ENCODE measurements at places on chromosomes 3 and 15.

DNA sequence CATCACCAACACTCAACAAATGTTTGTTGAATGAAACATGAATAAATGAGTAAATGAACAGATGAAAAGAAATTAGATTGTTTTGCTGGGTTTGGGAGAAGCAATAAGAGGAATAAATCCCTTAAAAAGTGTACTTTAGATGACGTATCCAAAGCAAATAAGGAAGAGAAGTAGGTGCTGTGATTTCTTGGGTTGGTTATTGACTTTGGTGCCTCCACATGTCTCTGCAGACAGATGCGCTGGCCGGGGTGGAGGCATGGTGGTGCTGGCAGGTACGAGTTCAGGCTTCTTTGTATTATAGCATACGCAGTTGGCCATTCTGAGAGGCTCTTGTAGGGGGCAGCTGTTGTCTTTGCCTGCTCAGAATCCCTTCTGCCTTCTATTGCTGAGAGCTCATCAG lies 178.9 kb downstream of the POLR2M start:
- DNase-seq: no peak

- no peak for DNase-seq
Measured at GRCh38 chr3:105830836-105831235, 38.0 kb downstream of the CBLB start.

GRCh38 chr15:94704421-94704820 lies 473.1 kb downstream of the MCTP2 start:
- DNase-seq: no peak

- no peak for DNase-seq
Measured at GRCh38 chr15:43465100-43465499, 27.9 kb downstream of the TP53BP1 start.

DNA sequence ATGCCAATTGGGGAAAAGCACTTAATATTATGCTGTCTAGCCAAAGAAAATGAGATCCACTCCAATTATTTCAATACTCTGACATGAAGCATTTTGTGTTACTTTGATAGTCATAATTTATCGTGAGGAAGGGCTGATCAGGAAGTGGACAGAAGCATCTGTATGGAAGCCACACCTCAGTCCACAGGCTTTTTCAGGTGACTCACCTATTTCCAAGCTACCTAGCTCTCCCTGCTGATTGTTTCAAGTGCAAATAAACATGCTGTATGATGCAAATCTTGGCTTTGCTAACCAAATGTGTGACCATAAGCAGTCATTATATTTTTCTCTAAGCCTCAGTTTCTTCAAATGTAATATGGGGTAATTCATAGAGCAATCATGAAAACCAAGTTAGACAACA lies 30.8 kb upstream of the CPB1 start:
- no peak for DNase-seq

- no peak for DNase-seq
Measured at GRCh38 chr15:81633889-81634288, 259.9 kb upstream of the TMC3 start.

DNA sequence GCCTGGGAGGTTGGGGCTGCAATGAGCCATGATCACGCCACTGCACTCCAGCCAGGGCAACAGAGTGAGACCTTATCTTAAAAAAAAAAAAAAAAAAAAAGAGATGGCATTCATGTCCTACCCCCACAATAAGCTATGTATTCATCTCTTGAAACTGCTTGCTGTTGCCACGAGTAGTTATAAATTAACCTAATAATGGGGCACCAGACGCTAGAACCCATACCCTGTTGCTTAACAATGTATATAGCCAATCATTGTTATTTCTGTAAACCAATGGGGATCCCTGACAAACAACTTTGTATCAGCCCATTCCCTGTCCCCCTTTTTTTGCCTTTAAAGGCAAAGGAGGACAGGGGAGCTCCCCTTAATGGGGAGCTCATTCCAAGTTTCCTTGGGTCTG lies 2.8 kb upstream of the LACTB start:
- DNase-seq: no peak

- no peak for DNase-seq
Measured at GRCh38 chr3:98553753-98554152, 22.0 kb downstream of the GPR15 start.

GRCh38 chr3:151008699-151009098 lies 36.2 kb upstream of the CLRN1 start:
- no peak for DNase-seq

DNA sequence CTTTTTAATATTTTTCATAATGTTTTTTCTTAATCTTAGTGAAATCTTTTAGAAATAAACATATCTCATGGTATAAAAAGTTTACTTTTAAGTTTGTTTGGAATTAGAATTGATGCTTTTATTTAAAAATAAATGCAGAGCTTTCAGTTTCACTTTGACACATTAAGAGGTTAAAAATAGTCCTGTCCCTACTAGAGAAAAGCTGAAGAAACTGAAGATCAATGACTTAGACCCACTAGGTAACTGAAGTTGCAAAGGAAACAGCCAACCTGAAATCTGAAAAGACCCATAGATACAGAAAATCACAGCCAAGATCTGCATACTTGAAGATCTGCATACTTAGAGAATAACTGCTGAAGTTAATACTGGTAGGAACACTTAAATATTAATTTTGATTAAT lies 237.6 kb downstream of the RAP2B start:
- DNase-seq: no peak

DNA sequence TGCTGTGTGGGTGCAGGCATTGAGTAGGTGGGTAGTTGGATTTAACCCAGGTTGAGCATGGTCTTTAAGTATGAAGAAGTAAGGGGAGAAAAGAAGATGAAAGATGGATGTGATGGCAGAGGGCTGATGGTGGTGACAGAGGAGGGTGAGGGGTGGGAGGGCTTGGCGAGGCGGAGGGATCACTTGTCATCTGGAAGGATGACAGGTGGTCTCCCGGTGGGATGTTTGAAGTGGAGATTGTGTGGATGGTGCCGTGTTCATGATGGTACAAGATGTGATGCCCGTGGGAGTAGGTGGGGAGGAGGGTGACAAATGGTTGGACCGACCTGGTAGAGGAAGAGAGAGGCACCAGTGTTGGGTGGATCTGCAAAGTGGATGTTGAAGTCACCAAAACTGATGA lies 208.8 kb downstream of the RPLP1 start:
- DNase-seq: no peak

- DNase-seq: no peak
Measured at GRCh38 chr3:119497820-119498185, 544 bp upstream of the TIMMDC1 start.

- DNase-seq: no peak
Measured at GRCh38 chr3:117367861-117368260, 658.3 kb downstream of the TUSC7 start.

DNA sequence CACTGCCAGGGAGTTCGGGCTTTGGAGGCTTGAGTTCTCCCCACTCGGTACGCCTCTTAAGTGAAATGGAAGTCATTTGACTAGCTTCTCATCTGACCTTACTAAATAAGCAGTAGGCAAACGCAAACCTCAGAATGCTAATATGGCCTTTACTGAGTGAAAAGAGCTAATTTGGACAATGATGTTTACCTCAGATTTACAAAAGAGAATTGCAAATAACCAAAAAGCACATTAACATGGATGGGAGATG lies 1.6 kb upstream of the RNU6-1 start:
- no peak for DNase-seq

DNA sequence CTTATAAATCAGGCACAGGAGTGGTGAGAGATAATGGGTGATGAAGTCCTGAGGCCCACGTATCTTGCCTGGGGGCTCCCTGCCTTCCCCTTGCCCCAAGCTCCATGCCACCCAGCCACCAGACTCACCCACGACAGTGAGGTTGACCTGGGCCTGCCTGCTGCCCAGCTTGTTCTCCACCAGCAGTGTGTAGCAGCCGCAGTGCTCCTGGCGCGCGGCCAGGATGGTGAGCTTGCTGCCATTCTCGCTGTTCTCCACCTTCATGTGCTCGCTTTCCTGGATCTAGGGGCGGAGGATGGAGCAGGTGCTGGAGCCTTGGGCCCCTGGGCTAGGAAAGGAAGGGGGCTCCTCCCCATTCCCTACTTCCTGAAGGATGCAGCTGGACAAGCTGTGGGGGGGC lies 79.1 kb upstream of the HACD2 start:
- no peak for DNase-seq

DNA sequence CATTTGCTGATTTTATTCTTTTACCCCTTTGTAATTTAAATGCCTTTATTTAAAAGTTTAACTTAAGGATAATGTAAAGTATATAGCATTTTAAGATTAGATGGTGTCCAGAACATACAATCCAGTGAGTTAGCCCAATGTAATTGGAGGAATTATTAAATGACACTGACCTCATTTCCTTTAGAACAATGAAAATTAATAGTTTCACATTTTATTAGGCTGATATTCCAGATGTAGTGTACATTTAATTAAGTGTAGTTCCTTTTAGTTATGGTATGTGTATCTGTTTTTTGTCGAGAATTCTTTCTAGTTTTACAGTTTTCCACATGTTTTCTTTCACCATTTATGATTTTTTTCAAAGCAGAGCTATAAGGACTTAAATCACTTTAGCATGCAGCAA lies 75.8 kb downstream of the RSRC1 start:
- no peak for DNase-seq

DNA sequence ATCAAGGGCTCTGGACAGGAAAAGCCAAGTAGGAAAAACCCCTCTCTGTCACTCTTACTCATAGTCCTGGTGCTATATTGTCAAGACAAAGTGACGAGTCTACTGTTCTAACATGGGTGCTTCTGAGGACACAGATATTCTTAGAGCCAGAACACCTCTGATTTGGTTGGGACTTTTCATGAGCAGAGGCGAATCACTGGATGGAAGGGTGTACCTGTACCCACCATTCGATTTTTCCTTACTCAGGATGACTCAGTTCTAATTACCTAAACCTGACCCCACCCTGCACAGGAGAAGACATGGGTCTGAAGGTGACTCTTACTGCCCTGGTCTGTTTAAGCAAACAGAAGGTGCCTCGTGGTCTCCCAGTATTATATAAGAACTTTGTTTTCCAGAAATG lies 58.5 kb downstream of the ABCC5 start:
- DNase-seq: no peak

DNA sequence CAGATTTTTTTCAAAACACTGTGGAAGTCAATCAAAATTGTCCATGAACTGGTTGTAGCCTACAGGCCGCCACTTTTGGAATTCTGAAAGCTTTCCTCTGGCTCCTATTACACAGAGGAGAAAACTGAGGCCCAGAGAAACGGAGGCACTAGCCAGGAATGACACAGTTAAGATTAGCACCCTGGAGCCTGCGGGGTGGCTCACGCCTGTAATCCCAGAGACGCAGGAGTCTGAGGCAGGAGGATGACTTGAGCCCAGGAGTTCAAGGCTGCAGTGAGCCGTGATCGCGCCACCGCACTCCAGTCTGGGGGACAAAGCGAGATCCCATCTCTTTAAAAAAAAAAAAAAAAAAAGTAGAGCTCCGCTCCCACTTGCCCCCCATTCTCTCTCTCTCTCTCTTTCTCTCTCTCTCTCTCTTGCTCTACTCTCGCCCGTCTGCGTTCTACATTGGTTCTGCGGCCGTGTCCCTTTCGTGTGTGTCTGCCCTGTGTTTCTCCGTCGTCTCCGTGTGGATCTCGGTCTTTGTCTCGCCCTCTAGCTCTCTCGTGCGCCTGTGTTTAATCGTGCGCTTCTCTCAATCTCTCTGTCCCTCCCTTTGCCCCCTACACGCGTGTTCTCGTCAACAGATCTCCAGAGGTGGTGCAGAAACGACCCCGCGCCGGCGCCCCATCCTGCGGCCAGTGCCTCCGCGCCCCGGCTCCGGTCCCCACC lies 512 bp upstream of the TRH start:
- no peak for DNase-seq

GRCh38 chr3:178302966-178303930 lies 233.0 kb upstream of the KCNMB2 start:
- DNase-seq: no peak

GRCh38 chr15:26866298-26867199 lies at the start of gene GABRA5:
GABRA5 (plus strand) TSS chr15:26867062; CDS start chr15:26869249, 2,187 bp downstream.
- DNase-seq: no peak

GRCh38 chr3:43289841-43290470 lies 3.6 kb downstream of the SNRK start:
- no peak for DNase-seq

All from activated T-helper 9 cell treated with anti-CD3 and anti-CD28 coated beads, Interleukin-2, amount 50 U/mL, for 16 hours (primary cell).